ENCODE measurements at places on chromosomes 7 and 10.

- no peak for DNase-seq
Observed at GRCh38 chr7:80548840-80549530, 37.1 kb upstream of the GNAT3 start.

GRCh38 chr10:17452060-17452841, 2.1 kb downstream of the ST8SIA6 start:
- DNase-seq: no peak

GRCh38 chr7:2799253-2799652, 44.9 kb downstream of the GNA12 start:
- no peak for DNase-seq

DNA sequence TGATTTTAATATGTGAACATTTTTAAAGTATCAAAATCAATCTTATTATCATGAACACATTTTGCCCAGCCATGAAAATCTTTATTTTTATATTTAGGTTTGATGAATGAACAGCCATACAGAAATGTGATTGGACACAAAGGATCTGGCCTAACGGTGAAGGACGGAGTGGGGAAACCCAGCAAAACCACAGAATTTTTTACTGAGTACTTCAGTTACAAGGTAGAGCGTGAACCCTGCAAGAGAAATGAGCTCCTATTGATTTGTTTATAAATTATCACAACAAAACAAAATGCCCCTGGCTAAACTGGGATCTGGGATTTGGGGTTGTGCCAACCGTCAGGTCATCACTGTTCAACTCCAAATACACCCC, 118.8 kb downstream of the JAZF1 start:
- DNase-seq: no peak

DNA sequence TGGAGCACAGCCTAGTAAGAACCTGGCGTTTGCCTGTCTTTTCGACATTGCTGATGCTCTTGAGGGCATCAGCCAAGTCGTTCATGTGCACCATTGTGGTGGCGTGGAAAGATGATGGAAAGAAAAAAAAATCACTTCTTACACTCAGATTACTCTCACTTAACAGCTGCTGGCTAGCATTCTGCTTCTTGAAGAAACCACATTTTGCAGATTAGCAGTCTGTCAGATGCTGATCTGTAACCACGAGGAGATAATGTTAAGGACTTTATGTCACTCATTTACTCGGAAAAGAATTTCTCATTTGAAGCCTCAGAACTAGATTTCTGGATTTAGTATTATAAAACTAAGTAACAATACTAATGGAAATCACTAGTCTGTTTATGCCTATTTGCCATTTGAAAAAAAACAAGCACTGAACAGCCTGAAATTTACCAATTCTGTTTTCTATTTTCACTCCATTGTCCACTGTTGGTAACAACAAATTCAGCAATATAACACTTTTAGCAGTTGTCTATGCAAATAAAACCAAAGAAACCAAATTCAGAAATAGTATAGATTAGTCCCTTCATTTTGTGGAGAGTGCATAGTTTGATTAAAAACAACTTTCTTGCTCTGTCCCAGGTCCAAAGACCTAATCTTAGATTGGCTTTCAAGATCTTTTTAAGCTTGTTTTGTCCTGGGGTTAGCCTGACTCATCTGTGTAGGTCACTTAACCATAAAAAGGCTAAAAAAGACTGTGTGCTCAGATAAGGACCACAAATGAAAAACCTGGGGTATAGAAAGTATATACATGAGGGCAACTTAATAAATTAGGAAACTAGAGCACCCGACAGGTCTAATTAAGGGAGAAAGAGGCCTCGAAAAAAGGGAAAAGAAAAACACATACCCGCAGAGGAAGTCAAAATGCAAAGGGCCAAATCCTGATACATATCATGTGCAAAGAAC, 67.5 kb downstream of the NT5C2 start:
- DNase-seq: no peak

DNA sequence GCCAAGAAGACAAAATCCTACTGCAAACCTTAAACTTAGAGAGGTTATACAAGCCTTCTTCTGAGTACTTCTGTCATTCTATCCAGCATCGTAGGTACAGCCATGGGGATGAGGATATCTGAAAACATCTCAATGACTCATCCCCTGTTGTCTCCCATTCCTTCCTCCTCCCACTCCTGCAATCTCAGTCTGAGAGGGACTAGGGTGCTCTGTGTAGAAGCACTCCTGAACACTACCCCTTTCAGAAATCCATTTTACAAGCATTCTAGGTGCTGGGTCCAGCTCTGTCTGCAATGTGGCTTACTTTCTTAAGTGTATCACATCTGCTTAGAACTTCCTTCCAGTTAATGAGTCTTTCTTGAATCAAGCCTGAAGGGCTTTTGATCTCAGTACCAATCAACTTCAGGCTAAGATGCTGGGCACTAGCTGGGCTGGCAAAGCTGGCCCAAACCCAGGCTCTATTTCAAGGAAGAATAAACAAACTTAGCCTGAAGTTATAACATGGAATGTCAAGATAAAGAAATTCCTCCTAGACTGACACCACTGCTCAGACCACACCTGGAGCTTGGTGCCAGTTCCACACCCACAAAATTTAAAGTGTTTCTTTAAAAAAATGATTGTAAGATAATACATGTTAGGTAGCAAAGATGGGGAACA, 270.3 kb upstream of the AOAH start:
- DNase-seq: no peak

GRCh38 chr7:9719303-9719702, 1254.4 kb upstream of the PHF14 start:
- DNase-seq: no peak

DNA sequence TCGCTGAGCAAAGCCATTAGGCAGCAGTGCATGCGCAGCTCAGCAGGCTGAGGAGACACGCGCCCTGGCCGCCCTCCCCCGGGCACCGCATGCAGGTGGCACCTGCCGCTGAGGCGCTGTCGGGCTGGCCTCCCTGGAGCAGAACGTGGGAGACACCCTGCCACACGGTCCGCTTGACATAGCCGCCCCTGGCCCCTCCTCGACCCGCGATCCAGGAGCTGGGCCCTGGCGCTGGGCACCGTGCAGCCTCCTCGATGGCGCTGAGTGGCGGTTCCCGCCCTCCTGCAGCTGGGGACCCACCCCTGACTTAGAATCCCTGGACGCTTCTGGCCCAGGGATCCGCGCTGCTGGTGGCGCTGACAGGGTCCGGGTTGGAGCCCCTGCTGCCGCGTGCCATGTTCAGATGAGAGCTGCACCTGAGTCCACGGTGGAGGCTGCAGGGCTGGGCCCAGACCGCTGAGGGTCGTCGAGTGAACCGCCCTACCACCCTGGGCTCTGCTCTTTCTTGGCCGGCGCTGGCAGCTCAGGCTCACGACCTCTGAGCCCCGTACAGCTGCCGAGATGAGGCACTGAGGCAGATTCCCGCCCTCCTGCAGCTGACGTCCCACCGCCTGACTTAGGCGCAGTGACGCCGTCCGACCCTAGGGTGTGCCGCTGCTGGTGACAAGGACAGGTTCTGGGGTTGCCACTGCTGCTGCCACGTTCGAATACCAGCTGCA, 116.8 kb downstream of the OR13A1 start:
- DNase-seq: no peak

DNA sequence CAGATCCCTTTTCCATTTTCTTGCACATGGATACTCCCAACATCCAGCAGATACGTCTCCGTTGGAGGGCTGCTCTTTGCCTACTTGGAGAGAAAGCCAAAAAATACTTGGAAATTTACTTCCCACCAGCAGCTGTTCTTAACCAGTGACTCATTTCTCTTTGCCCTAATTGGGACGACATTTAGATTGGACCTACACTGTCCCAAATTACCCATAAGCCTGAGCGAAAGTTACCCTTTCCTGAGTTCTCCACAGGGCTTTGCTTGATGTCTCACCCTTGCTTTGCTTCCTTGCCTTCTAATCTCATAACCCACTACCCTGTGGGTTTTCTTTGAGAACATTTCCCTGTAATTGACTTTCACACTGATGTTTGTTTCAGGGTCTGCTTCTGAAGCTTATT, 48.1 kb downstream of the SAMD8 start:
- DNase-seq: no peak

DNA sequence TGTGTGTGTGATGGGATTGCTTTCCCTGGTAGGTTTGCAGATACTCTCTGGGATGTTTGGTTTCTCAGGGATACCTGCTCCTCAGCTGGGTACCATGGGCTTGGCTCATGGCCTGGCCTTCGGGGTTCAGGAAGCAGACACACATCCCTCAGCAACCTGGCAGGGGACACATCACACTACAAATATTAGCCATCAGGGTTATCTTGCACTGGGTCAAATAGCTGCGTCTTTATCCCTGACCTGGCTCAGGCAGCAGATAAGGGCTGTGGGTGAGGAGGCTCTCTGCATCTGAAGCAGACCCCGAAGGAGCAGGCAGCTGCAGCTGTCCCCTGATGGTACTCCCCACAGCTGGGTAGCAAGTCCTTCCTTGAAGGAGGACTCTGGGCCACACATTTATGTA, 25.7 kb upstream of the CDHR3 start:
- DNase-seq: no peak
